ENCODE measurements at places on chromosomes 3 and 15.

DNA sequence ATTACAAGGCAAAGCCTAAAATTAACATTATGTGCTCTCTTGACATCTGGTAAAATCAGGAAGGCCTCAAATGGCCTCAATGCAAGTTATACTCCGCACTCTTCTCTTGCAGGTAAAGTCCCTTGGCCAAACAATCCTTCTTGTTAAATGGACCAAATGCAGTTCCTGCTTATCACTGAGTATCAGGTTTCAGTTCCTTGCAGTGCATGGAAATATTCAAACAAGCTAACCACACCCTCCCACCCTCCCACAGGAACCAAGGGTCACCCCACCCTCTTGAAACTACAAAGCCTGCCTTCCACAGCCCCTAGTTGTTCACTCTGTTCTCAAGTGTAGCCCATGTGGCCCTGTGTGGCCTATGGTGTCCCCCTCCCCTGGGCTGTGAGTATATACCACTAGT lies 171.9 kb upstream of the CADPS start:
- ATAC-seq, result no peak
- no peak overlapping the region for H3K4me3 ChIP-seq
- H3K27me3 ChIP-seq, result no peaks in the 10 kb centered on the region
- no peaks in the 10 kb centered on the region for H3K4me1 ChIP-seq

DNA sequence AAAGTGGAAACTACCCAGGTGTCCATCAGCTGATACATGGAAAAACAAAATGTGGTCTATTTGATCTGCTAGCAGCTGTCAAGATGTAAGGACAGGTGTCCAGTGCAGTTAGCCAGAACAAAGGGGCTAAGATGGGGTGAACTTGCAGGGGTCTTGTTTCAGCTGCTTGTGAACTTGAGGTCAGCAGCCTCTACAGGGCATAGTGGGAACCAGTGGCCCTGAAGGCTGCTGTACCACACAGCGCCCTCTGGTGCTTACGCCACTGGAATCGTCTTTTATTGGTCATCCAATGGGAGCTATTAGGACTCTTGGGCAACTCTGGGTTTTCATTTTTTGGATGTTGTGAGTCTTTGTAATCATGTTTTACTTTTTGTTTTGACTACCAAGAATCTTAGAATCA lies 62.2 kb upstream of the CTSH start:
- H3K36me3 ChIP-seq, result no peaks in the 10 kb centered on the region
- H3K27ac ChIP-seq, result no peak overlapping the region
- no peaks in the 10 kb centered on the region for H3K27me3 ChIP-seq
- peak; percentile 13 for ATAC-seq
- H3K4me3 ChIP-seq, result no peak overlapping the region
- H3K4me1 ChIP-seq, result no peaks in the 10 kb centered on the region

DNA sequence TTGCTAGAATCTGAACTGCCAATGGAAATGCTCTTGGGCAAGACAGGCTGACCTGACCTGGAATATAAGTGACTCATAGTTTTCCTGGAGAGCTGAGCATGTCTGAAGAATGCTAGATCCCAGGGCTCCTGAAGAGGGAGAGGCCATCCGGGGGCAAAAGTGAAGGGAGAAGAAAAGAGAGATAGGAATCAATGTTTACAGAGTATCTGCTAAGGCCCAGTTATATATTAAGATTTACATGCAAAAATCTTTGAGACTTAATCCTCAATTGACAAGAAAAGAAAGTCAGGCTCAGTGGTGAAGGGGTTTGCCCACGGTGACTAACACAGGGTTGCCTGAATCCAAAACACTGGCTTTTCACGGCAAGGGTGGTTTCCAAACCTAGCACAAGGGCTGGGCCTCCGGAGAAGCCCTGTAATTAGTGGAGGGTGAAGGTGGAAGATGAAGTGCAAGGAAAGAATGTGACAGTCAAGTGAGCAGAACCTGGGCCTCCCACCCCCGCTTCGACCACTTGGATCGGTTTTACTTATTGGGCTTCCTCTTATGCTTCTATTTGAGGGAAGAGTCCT lies 91.7 kb upstream of the FGF12 start:
- H3K27me3 ChIP-seq, result no peaks in the 10 kb centered on the region
- H3K27ac ChIP-seq, result no peak overlapping the region
- H3K4me1 ChIP-seq, result no peaks in the 10 kb centered on the region

DNA sequence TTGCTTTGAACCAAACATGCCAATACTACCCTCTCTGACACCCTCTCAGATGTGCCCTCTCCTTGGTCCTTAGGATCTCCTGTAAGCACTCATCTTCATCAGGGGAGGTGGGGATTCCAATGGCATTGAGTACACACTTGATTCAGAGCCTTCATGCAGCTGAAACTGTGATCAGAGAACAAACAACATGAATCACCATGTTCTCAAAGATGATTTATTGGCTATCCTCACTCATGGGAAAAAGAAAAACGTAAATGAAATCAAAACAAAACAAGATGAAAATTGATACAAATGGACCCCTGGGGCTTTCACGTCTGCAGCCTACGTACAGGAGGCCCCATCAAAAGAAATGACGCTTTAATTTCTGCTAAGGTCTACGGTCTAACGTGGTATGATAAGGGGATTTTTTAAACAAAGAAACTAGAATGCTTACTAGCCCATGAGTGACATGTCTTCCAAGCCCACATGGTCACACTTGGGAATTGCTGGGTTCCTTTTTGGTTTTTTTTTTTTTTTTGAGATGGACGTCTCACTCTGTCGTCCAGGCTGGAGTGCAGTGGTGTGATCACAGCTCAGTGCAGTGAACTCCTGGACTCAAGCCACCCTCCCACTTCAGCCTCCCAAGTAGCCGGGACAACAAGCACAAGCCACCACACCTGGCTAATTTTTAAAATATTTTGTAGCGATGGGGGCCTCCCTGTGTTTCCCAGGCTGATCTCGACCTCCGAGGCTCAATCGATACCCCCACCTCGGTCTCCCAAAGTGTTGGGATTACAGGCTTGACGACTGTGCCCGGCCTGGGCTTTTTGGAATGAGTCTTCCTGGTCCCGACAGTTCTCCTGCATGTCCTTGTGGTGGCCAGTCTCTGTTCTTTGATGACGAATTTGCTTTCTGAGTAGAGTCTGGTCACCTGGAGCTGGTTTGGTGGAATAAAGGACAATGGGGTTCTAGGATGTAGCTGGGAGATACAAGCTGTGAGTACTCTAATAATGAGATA lies 202.6 kb downstream of the XXYLT1 start:
- H3K4me3 ChIP-seq, result no peak overlapping the region
- peak; percentile 49 for ATAC-seq
- H3K36me3 ChIP-seq, result peaks cover 23% of the 10 kb centered on the region
- no peak overlapping the region for H3K27ac ChIP-seq
- peaks cover 19% of the 10 kb centered on the region for H3K4me1 ChIP-seq
- no peaks in the 10 kb centered on the region for H3K27me3 ChIP-seq

- H3K36me3 ChIP-seq, result no peaks in the 10 kb centered on the region
- H3K4me1 ChIP-seq, result peaks cover 22% of the 10 kb centered on the region
- no peak overlapping the region for H3K4me3 ChIP-seq
- no peak overlapping the region for H3K27ac ChIP-seq
- no peak for ATAC-seq
Observed at GRCh38 chr15:74196175-74196574, 6.4 kb downstream of the STRA6 start.

DNA sequence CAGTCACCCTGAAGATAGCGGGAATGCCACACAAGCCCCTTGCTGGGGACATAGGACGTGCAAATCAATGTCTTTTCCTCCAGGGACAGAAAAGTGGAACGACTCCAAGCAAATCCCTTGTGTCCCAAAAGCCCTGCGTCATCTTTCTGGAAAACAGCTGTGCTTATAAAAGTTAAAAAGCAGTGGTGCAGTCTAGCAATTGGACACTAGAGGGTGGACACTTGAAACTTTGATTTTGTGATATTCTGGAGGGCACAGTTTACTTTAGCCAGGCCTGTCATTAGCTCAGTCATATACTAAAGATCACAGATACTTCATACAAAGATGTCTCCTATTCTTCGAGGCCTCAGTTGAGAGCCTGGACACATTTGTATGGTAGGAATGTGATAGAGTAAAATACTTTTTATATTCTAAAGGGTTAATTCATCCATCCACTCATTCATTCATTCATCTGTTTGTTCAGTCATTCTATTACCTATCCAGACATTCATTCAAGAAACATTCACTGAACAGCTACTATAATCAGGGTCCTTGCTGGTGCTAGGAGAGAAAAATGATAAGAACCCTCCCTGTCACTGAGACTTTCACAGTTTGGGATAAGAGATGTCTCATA lies 63.8 kb upstream of the ANKRD34C start:
- H3K4me3 ChIP-seq, result no peak overlapping the region
- ATAC-seq, result no peak
- H3K27ac ChIP-seq, result no peak overlapping the region
- peaks cover 42% of the 10 kb centered on the region for H3K27me3 ChIP-seq

- H3K36me3 ChIP-seq, result no peaks in the 10 kb centered on the region
- ATAC-seq, result no peak
- H3K27me3 ChIP-seq, result peaks cover 18% of the 10 kb centered on the region
- H3K27ac ChIP-seq, result no peak overlapping the region
- H3K4me3 ChIP-seq, result no peak overlapping the region
Observed at GRCh38 chr3:196140224-196140623, 58.3 kb upstream of the TFRC start.

GRCh38 chr15:101305820-101306255 lies 10.8 kb upstream of the SNRPA1 start:
- no peak overlapping the region for H3K27ac ChIP-seq
- peaks cover 31% of the 10 kb centered on the region for H3K27me3 ChIP-seq
- H3K4me3 ChIP-seq, result no peak overlapping the region
- no peaks in the 10 kb centered on the region for H3K36me3 ChIP-seq
- H3K4me1 ChIP-seq, result peaks cover 1% of the 10 kb centered on the region

GRCh38 chr3:10315101-10315500 lies 5.8 kb downstream of the SEC13 start:
- no peak for ATAC-seq
- peaks cover 26% of the 10 kb centered on the region for H3K4me1 ChIP-seq
- no peak overlapping the region for H3K4me3 ChIP-seq
- peaks cover 87% of the 10 kb centered on the region for H3K36me3 ChIP-seq
- no peaks in the 10 kb centered on the region for H3K27me3 ChIP-seq
- no peak overlapping the region for H3K27ac ChIP-seq

GRCh38 chr3:27507515-27508266 lies 23.5 kb upstream of the SLC4A7 start:
- ATAC-seq, result no peak
- H3K36me3 ChIP-seq, result no peaks in the 10 kb centered on the region
- no peaks in the 10 kb centered on the region for H3K27me3 ChIP-seq
- H3K4me3 ChIP-seq, result no peak overlapping the region
- no peak overlapping the region for H3K27ac ChIP-seq

DNA sequence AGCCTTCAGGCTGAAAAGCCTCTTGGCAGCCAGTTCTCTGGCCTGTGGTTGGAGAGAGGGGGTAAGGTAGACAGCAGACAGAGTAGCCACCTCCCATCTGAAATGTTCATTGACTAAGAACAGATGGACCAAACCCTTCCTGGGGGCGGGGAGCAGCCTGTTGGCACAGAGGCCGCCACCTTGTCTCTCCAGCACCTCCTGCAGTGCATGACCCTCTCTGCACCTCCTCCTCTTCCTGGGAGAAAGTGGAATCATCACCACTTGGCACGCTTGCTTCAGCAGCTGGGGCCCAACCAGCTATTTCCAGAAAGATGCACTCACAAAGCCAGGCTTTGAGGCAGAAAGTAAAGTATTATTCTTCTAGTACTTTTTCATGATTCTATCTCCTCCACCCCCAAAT lies 313.4 kb upstream of the CHRM5 start:
- no peaks in the 10 kb centered on the region for H3K36me3 ChIP-seq
- ATAC-seq, result no peak
- H3K4me3 ChIP-seq, result no peak overlapping the region

- H3K36me3 ChIP-seq, result no peaks in the 10 kb centered on the region
- H3K4me3 ChIP-seq, result no peak overlapping the region
- ATAC-seq, result no peak
- H3K27ac ChIP-seq, result no peak overlapping the region
Observed at GRCh38 chr15:85630311-85630710, 164.4 kb downstream of the KLHL25 start.

- no peaks in the 10 kb centered on the region for H3K36me3 ChIP-seq
- H3K27ac ChIP-seq, result no peak overlapping the region
- H3K27me3 ChIP-seq, result no peaks in the 10 kb centered on the region
- H3K4me1 ChIP-seq, result peaks cover 7% of the 10 kb centered on the region
- no peak for ATAC-seq
Observed at GRCh38 chr3:71090207-71090606, 493.3 kb downstream of the FOXP1 start.

- no peaks in the 10 kb centered on the region for H3K4me1 ChIP-seq
- no peaks in the 10 kb centered on the region for H3K36me3 ChIP-seq
- no peak overlapping the region for H3K4me3 ChIP-seq
- H3K27me3 ChIP-seq, result no peaks in the 10 kb centered on the region
Observed at GRCh38 chr3:68306571-68306970, 625.8 kb downstream of the TAFA4 start.

Measured in gastroesophageal sphincter (tissue), 4 donors.